ENCODE measurements at places on chromosomes 3 and 15. TPM values are rescaled to one million over a fixed set of nuclear protein-coding genes. Genes with fewer than 3 reads are reported as not detected.

The ISG20 gene
- 4.9 TPM for total RNA-seq

DNA sequence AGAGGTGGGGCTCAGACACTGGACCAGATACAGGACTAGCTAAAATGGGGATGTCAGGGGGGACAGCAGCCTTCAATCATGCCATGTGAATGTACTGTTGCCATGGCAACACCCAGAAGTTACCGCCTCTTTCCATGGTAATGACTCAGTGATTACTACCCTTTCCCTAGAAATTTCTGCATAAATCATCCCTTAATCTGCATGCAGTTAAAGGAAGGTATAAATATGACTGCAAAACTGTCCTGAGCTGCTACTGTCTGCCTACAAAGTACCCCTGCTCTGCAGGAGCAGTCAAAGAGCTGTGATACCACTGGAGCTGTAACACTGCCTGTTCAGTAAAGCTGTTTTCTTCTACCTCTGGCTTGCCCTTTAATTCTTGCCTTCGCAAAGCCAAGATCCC, 168.2 kb downstream of the PEAK1 start:
- no peaks in the 10 kb centered on the region for H3K4me1 ChIP-seq
- no peaks in the 10 kb centered on the region for H3K27me3 ChIP-seq
- H3K27ac ChIP-seq: no peak overlapping the region
- no peak overlapping the region for H3K4me3 ChIP-seq
- no peak for DNase-seq

GRCh38 chr3:53996141-53996874, 104.6 kb upstream of the SELENOK start:
- no peak overlapping the region for H3K4me3 ChIP-seq
- no peak overlapping the region for H3K27ac ChIP-seq
- DNase-seq: no peak
- H3K4me1 ChIP-seq: peaks cover 15% of the 10 kb centered on the region

The PATL2 gene
- 1.0 TPM for total RNA-seq

The NR1D2 gene
- 23.1 TPM for total RNA-seq

The SLC28A2 gene
- 2.4 TPM for total RNA-seq

- peak overlapping the region; percentile 85 for H3K27ac ChIP-seq
- H3K36me3 ChIP-seq: no peaks in the 10 kb centered on the region
- peaks cover under 1% of the 10 kb centered on the region for H3K27me3 ChIP-seq
- H3K4me1 ChIP-seq: peaks cover 11% of the 10 kb centered on the region
Observed at GRCh38 chr3:12544652-12545472, 437 bp downstream of the MKRN2OS start.

The GDPGP1 gene
- total RNA-seq: 6.1 TPM

DNA sequence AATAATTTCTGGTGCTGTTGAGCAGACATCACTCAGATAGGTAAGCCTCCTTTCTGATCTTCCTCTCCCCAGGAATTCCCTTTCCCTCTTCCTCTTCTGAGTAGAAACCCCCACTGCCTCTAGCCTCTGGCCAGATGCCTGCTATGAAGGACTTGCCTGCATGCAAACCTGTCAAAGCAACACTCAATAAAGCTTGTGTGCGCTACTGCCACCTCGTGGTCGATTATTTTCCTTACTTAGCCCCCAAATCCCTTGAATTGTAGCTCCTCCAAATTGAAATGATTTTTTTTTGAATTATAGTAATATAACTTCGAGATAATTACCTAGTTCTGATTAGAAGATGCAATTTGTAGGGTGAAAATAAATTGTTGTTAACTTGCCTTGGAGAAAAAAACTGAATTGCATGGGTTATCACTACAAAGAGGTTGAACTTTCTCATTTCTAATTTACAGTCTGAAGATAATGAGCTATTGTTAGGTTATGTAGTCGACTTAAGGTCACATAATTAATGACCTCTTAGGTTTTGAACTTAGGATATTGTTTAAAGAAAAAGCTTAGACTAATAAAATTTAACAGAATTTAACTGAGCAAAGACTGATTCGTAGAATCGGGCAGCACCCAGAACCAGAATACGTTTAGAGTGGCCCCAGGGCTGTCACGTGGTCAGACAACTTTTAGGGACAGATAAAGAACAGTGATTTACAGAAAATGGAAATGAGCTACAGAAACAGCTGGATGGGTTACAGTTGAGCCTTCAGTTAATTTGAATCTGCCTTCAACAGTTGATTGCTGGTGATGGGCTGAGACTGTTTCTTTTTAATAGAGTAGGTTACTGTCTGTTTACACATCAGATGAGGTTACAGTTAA, 269.3 kb downstream of the ARPP21 start:
- H3K36me3 ChIP-seq: no peaks in the 10 kb centered on the region
- peaks cover 4% of the 10 kb centered on the region for H3K4me1 ChIP-seq
- DNase-seq: peak; percentile 73
- H3K27me3 ChIP-seq: no peaks in the 10 kb centered on the region
- H3K4me3 ChIP-seq: no peak overlapping the region

DNA sequence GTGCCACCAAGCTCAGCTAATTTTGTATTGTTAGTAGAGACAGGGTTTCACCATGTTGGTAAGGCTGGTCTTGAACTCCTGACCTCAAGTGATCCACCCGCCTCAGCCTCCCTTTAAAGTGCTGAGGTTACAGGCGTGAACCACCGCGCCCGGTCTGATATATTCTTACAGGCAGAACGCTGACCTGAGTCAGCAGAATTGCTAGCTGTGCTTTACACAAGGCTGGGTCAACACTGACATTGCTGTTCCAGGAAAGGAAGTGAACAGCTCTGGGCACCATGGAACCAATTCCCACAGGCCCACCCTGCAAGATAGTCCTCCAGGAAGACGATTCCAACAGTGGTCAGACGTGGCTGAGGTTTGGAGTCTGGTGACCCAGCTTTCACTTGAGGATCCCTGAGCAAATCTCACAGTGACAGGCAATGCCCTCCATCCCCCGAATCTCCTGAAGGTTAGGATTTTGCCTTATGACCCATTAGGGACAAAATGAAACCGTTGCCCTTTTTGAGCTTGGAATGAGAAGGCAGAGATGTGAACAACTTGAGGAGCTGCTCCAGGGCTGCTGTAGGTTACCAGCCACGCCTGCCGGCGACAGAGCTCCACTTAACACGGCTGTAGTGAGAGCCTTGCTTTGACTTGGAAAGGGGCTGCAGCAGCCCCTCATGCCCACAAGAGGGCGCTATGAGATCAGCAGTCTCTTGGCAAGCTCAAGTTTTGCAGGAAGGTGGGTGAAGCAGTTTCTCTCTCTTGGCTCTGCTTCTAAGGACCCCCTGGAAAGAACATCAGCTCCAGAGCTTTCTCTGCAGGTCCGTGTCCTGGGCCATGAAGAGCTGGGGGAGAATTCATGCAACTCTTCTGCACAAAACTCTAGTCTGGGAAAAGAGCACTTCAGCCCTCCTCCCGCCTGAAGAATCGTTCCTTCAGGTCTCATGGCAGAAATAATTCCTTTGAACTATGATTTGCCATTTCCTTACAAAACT, 74.1 kb downstream of the SENP2 start:
- H3K36me3 ChIP-seq: peaks cover 21% of the 10 kb centered on the region
- peak; percentile 82 for DNase-seq
- no peaks in the 10 kb centered on the region for H3K27me3 ChIP-seq
- H3K4me3 ChIP-seq: no peak overlapping the region
- H3K4me1 ChIP-seq: peaks cover 5% of the 10 kb centered on the region
- H3K27ac ChIP-seq: peak overlapping the region; percentile 34

DNA sequence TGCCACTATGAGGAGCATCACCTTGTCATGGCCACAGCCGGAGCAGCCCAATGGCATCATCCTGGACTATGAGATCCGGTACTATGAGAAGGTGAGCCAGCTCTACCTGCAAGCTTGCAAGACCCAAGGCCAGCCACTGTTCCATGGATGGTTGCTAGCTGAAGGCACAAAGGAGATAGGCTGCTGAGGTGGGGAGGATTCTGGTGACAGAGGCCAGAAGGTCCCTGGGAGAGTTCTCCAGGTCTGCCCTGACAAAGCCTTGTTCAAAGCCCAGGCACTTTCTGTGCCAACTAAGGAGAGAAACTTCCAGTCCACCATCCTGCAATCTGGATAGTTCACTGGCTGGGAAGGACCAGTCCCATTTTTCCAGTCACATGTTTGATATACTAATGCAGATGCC, 359.1 kb downstream of the EPHB1 start:
- peaks cover 14% of the 10 kb centered on the region for H3K27me3 ChIP-seq
- H3K36me3 ChIP-seq: no peaks in the 10 kb centered on the region
- H3K27ac ChIP-seq: no peak overlapping the region
- no peak overlapping the region for H3K4me3 ChIP-seq
- H3K4me1 ChIP-seq: no peaks in the 10 kb centered on the region
- DNase-seq: no peak

GRCh38 chr15:66957431-66957720, 108.0 kb upstream of the SMAD3 start:
- H3K27me3 ChIP-seq: peaks cover 3% of the 10 kb centered on the region
- H3K4me1 ChIP-seq: peaks cover 14% of the 10 kb centered on the region
- no peak overlapping the region for H3K27ac ChIP-seq
- H3K4me3 ChIP-seq: no peak overlapping the region

The SHQ1 gene
- 23.7 TPM for total RNA-seq

- H3K4me3 ChIP-seq: peak overlapping the region; percentile 2
- H3K4me1 ChIP-seq: peaks cover 7% of the 10 kb centered on the region
- H3K27ac ChIP-seq: no peak overlapping the region
- no peaks in the 10 kb centered on the region for H3K27me3 ChIP-seq
Observed at GRCh38 chr3:63228677-63229076, 49.4 kb upstream of the SYNPR start.

DNA sequence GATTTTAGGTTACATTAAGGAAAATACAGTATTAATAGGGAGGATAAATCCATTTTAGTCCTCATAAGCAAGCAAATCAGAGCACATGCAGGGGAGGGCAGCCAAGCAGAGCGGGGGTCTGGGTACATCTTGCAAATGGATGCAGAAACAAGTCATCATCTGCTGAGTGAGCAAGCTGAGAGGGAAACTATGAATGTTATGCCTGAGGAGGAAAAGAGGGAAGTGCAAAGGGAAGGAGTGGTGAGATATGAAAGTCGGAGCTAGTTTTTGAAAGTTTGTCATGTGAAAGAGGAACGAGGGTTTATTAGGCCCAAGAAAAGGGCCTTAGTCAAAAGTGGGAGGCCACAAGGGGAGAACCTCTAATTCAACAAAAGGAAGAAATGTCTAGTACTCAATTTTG, 15.4 kb downstream of the PTX3 start:
- no peak overlapping the region for H3K27ac ChIP-seq
- no peaks in the 10 kb centered on the region for H3K4me1 ChIP-seq
- H3K4me3 ChIP-seq: no peak overlapping the region
- no peaks in the 10 kb centered on the region for H3K36me3 ChIP-seq
- no peaks in the 10 kb centered on the region for H3K27me3 ChIP-seq

- no peak for DNase-seq
- peaks cover 14% of the 10 kb centered on the region for H3K36me3 ChIP-seq
- H3K27me3 ChIP-seq: no peaks in the 10 kb centered on the region
- H3K4me3 ChIP-seq: no peak overlapping the region
- peaks cover 39% of the 10 kb centered on the region for H3K4me1 ChIP-seq
Observed at GRCh38 chr3:4722103-4722502, 229.0 kb downstream of the ITPR1 start.

The PAK6 gene
- 7.8 TPM for total RNA-seq

The NMNAT3 gene
- 7.1 TPM for total RNA-seq

The PLSCR5 gene
- not detected for total RNA-seq

The GOLGA6D gene
- total RNA-seq: 0.19 TPM

The SLC51A gene
- 3.7 TPM for total RNA-seq

- DNase-seq: no peak
- H3K4me3 ChIP-seq: peak overlapping the region; percentile 92
- peaks cover 4% of the 10 kb centered on the region for H3K36me3 ChIP-seq
- H3K27ac ChIP-seq: peak overlapping the region; percentile 4
- H3K4me1 ChIP-seq: peaks cover 23% of the 10 kb centered on the region
Observed at GRCh38 chr3:124034844-124035152, 42.9 kb upstream of the ROPN1 start.

The NLGN1 gene
- 12.6 TPM for total RNA-seq

- no peaks in the 10 kb centered on the region for H3K4me1 ChIP-seq
- no peak overlapping the region for H3K4me3 ChIP-seq
- no peak overlapping the region for H3K27ac ChIP-seq
- no peaks in the 10 kb centered on the region for H3K27me3 ChIP-seq
- no peak for DNase-seq
- peaks cover 16% of the 10 kb centered on the region for H3K36me3 ChIP-seq
Observed at GRCh38 chr15:65732698-65733097, 59.4 kb downstream of the DENND4A start.

The SUCLG2 gene
- 40.1 TPM for total RNA-seq

DNA sequence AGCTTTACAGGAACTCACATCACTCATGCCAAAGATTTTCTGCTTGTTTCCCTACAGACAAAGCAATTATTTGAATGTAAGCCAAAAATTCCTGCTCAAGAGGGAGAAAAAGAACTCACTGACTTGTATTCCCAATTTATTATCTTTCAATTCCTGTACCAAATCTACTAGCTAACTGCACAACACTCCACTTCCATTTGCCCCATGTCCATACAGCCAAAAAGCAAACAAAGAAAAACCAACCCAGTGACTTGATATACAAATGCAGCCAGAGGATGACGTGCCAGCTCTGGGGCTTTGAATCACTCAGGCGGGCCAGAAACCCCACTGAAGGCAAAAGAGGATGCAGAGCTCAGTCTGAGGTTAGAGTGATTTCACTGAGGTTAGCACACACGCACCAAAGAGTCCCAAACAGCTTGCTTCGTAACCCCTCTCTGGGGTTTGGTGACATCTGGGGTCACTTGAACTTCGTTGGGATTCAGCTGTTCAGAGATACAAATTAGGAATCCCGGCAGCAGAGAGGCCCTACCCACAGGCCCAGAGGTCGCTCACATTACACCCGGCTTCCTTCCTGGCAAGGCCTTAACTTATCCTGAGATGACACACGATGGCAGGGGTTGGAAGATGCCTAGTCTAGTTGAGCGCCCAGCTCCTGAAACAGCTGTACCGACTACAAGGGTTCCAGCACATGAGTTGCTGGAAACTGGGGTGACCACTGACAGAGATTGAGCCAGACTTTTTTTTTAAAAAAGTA, 1.6 kb downstream of the RFTN1 start:
- peak overlapping the region; percentile 19 for H3K27ac ChIP-seq
- peaks cover 5% of the 10 kb centered on the region for H3K36me3 ChIP-seq
- peaks cover 48% of the 10 kb centered on the region for H3K4me1 ChIP-seq
- H3K4me3 ChIP-seq: peak overlapping the region; percentile 90

The GOLGA6A gene
- not detected for total RNA-seq

DNA sequence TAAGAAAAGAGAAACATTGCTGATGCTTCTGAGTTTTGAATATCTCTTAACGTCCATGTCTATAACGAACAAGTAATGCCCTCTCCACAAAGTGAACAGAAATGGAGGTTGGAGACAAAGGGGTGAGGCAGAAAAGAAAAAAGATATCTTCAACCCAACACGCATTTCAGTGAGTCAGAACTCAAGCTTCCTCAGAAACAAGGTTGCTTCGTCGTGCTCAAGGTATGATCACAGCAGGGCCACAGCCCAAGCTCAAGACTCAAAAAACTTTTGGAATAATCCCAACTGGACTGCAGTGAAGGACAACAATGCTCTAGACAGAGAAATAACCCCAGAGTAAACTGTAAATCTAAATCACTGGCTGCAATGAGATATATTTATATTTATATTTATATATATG, 18.9 kb downstream of the WNT5A start:
- H3K4me3 ChIP-seq: no peak overlapping the region
- no peaks in the 10 kb centered on the region for H3K27me3 ChIP-seq
- H3K36me3 ChIP-seq: peaks cover 29% of the 10 kb centered on the region
- H3K27ac ChIP-seq: no peak overlapping the region
- H3K4me1 ChIP-seq: peaks cover 16% of the 10 kb centered on the region
- DNase-seq: no peak

- H3K4me3 ChIP-seq: no peak overlapping the region
- peaks cover 8% of the 10 kb centered on the region for H3K4me1 ChIP-seq
- no peak for DNase-seq
- no peaks in the 10 kb centered on the region for H3K36me3 ChIP-seq
- no peak overlapping the region for H3K27ac ChIP-seq
Observed at GRCh38 chr3:107633327-107634098, 110.8 kb downstream of the BBX start.

Data from type B pancreatic cell (in vitro differentiated cells).